ENCODE measurements at places on chromosomes 5 and 9. TPM values are rescaled to one million over a fixed set of nuclear protein-coding genes. Genes with fewer than 3 reads are reported as not detected.
A peak's percentile ranks its signal among the peaks of the same experiment; 100 is the strongest.

The NUTM2G gene
- total RNA-seq: not detected

The SLC23A1 gene
- total RNA-seq: not detected

DNA sequence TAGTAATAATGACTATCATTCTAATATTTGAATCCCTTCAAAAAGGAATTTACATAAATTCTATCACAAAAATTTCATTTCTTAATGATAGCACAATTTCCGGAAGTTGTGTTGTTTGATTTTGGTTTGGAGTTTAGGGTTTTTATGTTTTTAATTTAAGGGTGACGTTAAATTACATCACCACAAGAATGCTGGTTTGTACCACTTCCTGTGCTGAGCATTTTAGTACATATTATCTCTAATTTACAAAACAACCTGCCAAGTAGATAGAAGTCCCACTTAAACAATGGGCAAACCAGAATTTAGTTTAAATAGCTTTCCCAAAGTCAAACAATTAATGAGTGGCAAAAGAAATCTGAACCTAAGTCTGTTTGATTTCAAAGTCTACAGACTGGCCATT is 63.4 kb downstream of the DENND1A start:
- peak; percentile 35 for DNase-seq

DNA sequence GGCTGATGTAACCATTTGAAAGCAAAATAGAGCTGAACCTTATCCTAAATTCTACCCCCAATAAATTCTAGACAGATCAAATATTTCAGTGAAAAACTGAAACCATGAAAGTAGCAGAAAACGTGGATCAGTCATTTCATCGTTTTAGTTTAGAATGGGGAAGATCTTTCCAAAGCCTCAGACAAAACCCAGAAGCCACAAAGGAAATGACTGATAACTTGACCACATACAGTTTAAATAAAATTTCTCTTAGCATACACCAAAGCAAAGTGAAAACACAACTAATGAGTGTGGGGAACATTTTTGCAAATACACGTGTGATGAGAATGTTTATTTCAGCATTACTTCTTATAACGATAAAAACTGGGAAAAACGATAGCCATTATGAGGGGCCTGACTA is 284.8 kb downstream of the ADGRV1 start:
- peak; percentile 27 for DNase-seq

DNA sequence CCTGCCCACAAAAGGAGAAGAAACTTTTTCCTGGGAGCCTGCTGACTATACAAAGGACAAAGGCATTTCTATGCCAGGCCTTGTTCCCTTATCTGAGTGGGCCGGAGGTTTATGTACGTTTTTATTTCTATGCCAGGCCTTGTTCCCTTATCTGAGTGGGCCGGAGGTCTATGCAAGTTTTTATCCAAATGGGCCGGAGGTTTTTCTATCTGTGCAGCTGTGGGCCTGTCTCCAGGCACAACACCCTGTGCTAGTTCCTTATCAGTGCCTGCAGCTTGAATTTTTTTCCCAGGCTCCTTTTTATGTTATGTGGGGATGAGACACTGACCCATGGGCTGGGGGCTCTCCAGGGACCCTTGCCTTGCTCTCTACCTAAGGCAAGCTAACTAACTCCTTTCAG is 5.5 kb downstream of the SLC25A2 start:
- peak; percentile 8 for DNase-seq

DNA sequence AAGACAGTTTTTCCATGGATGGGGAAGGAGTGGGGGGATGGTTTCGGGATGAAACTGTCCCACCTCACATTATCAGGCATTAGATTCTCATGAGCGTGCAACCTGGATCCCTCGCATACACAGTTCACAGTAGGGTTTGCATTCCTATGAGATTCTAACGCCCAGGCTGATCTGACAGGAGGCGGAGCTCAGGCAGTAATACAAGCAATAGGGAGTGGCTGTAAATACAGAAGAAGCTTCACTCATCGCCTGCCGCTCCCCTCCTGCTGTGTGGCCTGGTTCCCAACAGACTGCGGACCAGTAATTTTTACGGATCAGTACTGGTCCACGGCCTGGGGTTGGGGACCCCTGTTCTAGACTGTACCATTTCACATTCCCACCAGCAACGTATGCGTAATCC is 68.3 kb upstream of the OTULINL start:
- DNase-seq: no peak

DNA sequence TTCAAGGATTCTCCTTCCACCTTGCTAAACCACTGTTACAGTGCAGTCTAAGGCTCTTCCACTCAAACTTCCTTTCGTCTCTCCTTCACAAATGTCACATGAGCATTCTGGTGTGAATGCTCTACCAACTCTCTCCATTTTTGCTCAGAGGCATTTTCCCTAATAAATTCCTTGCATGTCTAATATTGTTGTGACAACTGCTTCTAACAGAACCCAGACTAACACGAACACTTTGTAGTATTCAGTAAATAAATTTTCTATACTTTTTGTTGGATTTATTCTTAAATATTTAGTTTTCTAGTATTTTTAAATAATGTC is 24.0 kb downstream of the RAPGEF6 start:
- no peak for DNase-seq

DNA sequence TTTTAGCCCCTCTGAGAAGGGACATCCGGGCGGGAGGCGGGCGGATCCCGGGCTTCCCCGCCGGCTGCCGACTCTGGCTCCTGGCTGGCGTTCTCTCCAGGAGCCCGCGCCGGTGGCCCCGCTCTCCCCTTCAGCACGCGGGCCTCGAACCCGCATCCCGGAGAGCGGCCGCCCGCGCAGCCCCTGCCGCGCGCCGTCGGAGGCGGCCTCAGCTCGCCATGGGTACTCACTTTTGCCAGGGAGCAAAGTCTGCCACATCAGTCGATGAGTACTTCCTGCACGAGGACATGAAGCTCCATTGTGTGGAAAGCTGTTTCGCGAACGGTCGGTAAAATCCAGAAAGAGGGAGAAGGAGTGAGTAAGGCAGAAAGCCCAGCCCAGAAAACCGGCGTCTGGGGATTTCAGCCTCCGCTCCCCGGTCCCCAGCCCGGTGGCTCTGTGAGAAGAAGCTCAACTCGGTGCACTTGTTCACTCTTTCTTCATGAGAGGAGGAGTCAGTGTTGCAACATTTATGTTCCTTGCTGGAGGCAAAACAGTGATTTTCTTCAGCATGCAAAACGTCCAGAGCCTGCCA is at the start of gene PRLR:
PRLR (minus strand) TSS at position 450 of the 574 bp plus-strand sequence. CDS start 140,867 bp downstream, outside the sequence.
- DNase-seq: peak; percentile 12
